Stimulated activated naive CD8-positive, alpha-beta T cell treated with anti-CD3 and anti-CD28 coated beads, Interleukin-15, amount 100 ng/mL, for 72 hours (primary cell): ENCODE measurements at places on chromosomes 7 and 10.

- peak; percentile 79 for DNase-seq
Observed at GRCh38 chr10:6045314-6045848, 16.8 kb downstream of the IL2RA start.

GRCh38 chr7:85001495-85002345 lies 185.1 kb downstream of the SEMA3D start:
- no peak for DNase-seq

DNA sequence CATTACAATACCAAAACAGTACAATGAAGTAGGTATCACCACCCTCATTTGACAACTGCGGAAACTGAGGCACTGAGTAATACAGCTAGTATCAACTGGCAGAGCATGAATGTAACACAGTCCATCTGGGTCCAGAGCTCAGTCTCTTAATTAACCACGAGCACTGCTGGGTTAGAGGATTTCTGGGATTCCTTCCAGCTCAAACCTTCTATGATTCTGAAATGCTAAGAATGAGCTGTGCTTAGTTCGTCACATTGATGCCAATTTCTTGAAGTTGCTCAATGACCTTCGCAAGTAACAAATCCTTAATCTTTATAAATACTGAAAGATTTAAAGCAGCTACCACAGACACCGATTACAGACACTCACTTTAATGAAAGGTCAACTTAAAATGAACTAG lies 62.5 kb downstream of the SGMS1 start:
- no peak for DNase-seq

- no peak for DNase-seq
Observed at GRCh38 chr10:75231672-75232581, 3.8 kb downstream of the COMTD1 start.

DNA sequence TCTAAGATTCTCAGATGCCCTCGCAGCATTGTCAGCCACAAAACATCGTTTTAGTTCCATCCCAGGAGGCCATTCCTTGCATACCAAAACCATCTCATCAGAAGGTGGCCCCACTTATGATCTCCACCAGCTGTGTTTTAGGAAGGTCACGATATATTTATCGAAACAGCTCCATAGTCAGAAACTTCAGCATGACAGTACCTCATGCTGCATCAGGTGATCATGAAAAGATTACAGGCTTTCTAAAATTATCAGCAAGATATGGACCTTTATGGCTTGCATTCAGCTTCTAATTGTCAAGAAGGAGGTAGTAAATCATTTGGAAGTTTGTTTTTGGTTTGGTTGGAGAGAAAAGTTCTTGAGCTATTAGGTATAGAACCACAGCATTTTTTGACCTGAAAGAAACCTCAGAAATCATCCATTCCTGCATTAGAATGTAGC lies 20.0 kb downstream of the JAZF1 start:
- no peak for DNase-seq

DNA sequence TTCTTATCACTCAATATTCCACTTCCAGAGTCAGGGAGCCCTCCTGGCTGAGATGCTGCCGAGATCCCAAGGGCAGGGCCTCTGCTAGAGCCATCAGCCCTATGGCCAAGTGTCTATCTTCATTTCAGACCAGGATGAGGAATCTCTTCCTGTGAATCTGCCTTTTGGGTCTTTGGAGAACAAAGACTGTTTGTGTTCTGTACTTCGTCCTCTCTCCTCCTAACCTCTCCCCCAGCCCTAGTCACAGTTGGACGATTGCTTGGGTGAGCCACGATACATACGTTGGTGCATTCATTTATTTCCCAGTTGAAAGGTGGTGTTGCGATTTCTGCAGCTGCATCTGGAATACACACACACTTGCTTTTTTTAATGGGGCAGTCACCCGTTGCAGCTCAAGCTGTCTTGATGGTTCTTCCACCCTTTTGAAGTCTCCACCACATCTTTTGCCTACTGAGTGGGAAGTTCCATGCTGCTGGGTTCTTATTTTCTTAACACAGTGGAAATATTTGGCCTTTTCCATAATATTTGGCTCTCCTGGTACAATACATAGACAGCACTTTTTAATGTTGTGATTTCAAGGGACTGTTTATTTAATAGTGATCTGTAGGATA lies 26.7 kb downstream of the SH3PXD2A start:
- DNase-seq: no peak

- no peak for DNase-seq
Observed at GRCh38 chr7:157468221-157469111, 131.7 kb downstream of the DNAJB6 start.

GRCh38 chr7:130087364-130087763 lies 17.0 kb downstream of the KLHDC10 start:
- no peak for DNase-seq

DNA sequence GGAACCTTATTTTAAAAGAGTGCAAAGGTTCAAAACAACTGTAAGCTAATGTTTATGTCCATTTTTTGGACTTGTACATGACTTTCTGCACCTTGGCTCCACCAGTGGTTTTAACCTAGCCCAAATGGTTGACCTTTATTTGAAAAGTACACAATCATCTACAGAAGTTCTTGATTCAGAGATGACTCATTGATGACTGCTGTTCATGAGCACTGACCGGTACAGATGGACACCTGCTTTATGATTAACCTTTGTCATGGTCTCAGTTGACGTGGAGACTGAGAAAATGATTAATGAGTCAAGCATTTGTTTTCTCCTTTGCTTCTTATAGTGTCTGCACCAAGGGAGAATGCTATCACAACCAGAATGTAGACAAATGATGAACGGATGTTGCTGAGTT lies 55.7 kb upstream of the PTER start:
- no peak for DNase-seq

- peak; percentile 89 for DNase-seq
Observed at GRCh38 chr7:332646-333392, 42.8 kb downstream of the FOXL3 start.

- no peak for DNase-seq
Observed at GRCh38 chr7:70698219-70698832, 433.6 kb upstream of the GALNT17 start.

GRCh38 chr10:134247-135131 lies 766 bp upstream of the ZMYND11 start:
- DNase-seq: peak; percentile 54

- no peak for DNase-seq
Observed at GRCh38 chr10:88783724-88784123, 18.8 kb upstream of the LIPM start.

- no peak for DNase-seq
Observed at GRCh38 chr10:82277591-82277990, 402.6 kb downstream of the NRG3 start.

DNA sequence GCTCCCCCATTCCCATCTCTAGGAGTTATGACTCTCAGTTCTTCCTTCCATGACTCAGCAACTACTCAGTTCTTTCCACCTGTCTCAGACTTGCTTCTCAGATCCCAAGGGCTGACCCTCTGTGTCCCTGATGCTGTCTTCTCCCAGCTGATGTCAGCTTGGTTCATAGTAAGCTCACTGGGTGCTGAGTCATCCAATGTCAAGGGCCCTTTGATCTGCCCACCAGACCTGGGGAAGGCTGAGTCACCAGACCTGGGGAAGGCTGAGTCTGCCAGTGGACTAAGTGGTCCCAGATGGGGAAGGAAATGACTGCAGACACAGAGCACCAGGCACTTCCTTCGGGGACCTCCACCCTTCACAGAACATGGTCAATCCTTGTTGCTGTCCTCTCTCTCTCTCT lies 76.1 kb upstream of the ZEB1 start:
- peak; percentile 46 for DNase-seq

DNA sequence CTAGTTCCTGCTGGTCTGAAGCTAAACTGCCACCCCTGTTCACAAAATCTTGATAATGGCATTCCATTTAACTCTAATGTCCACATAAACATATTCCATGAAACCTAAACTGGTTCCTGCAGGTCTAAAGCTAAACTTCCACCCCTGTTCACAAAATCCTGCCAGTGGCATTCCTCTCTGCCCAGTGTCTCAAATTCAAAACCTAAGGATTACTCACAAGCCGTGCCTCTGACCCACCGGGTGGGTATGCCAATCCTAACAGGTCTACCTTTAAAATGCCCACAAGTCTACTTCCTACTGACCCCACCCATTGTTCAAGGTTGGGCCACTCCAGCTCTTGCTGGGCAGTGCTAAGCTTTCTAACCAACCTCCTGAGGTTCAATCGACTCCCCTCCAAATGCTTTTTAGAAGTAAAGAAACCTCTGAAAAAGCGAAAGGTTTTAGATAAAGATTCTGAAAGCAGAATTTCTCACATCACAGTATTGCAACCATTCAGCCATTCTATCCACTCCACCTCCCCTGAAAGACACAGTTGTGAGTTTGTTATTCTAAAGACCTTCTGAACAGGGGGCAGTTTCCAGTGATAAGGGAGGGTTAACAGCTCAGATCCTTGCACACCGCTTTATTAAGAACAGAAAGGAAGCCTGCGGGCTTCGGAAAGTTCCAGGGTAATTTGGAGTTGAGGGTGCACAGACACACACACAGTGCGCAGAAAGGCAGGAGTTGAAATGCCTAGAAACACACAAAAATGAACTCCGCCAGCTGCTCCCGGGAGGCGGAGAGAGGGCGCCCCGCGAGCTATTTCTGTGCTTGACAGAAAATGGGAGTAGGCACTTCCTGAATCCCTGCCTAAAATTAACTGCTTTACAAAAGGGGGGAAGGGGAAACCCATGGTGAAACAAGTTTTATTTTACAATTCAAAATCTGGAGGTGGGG lies 87.7 kb downstream of the TNS3 start:
- no peak for DNase-seq

DNA sequence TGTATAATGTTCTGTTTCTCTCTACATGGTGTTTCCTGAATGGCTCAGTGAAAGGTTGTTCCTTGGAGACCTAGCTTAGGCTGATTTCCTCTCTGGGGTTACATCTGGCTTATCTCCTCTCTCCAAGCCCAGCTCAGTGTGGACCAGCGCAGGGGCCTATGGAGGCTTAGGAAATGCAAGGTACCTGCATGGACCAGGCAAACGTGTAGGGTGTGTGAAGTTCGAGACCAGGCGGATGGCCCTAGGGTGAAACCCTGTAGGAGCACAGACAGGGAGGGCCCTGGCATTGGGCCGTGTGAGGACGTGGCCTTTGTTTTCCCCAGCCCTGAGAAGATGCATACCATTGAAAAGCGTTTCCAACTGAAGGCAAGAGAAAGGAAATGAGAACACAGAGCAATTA lies 59.0 kb downstream of the DOCK1 start:
- DNase-seq: no peak

DNA sequence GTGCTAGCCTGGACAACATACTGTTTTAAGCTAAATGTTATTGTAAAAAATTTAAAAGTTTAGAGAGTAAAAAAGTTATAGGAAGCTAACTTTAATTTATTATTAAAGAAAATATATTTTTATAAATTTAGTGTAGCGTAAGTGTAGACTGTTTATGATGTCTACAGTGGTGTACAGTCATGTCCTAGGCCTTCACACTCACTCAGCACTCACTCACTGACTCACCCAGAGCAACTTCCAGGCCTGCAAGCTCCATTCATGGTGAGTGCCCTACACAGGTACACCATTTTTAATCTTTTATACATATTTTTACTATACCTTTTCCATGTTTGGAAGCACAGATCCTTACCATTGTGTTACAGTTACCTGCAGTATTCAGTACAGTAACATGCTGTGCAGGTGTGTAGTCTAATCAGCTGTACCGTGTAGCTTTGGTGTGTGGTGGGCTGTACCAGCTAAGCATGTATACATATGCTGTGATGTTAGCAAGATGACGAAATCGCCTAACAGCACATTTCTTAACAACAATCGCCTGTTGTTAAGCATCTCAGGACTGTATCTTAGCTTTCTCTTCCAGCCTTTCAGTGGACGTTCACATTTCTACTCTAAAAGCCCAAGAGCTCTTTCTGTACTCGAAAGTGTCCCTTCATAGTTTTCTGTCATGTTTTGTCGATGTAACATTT lies 12.5 kb downstream of the RNF32 start:
- DNase-seq: no peak

GRCh38 chr7:2403718-2404648 lies 572 bp downstream of the CHST12 start:
- peak; percentile 48 for DNase-seq

- no peak for DNase-seq
Observed at GRCh38 chr10:58833771-58834561, 321.3 kb downstream of the BICC1 start.

GRCh38 chr7:140639366-140640053 lies 1.1 kb downstream of the DENND2A start:
- DNase-seq: peak; percentile 19

DNA sequence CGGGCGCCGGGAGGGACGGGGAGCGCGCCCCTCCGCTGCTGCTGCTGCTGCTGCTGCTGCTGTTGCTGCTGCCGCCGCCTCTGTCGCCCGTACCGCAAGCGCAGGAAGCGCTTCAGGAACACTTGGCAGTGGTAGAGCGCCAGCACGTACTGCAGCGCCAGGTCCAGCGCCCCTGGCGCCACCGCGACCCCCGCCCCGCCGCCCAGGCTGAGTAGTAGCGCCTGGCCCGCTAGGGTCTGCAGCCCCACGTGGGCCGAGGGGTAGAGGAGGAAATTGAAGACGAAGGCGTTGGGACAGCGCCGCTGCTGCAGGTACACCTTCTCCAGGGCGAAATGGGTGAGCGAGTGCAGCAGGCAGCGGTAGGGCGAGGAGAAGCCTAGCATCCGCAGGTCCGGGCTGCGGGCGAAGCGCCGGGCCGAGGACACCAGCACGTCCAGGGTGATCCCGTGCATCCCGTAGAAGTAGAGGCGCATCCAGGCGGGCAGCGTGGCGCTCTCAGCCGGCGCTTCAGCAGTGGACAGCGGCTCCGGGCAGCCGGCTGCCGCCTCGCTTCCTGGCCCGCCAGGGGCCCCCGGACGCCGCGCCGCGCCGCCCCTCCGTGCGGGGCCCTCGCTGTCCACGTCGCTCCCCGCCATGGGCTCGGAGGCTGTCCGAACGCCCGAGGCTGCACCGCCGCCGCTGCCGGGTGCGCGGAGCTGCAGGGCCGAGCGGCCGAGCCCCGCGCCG lies at the start of gene TMEM229A:
TSS of gene TMEM229A (minus strand) at position 699 of the 726 bp plus-strand sequence. CDS start at position 635, 64 bp downstream.
- DNase-seq: peak; percentile 17

DNA sequence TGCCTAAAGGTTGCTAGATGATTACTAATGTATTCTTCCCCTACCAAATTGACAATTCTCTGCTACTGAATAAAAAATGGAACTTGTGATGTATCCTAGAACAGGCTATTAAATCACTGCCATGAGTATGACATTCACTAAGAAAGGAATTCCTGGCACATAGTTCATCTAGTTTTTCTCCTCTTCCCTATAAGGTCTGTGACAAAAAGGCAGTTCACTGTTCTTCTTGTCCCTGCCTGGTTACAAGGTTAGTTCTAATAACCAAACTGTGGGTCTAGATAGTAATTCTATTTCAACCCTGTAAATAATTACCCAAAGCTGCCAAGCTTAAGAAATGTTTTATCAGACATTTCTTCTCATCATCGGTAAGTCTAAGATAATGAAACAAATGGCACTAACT lies 245.6 kb downstream of the BICC1 start:
- DNase-seq: no peak

- no peak for DNase-seq
Observed at GRCh38 chr7:143147070-143147469, 15.2 kb downstream of the PIP start.

GRCh38 chr7:100109521-100110163 lies 8.2 kb downstream of the AP4M1 start:
- no peak for DNase-seq

GRCh38 chr10:71290806-71291527 lies 28.1 kb upstream of the SLC29A3 start:
- DNase-seq: no peak
